ENCODE measurements at places on chromosomes 1 and 21.

GRCh38 chr1:241762713-241763339 is 85.2 kb upstream of the EXO1 start:
- no peak for DNase-seq

GRCh38 chr1:217072926-217073325 is 349.7 kb upstream of the ESRRG start:
- no peak for DNase-seq

DNA sequence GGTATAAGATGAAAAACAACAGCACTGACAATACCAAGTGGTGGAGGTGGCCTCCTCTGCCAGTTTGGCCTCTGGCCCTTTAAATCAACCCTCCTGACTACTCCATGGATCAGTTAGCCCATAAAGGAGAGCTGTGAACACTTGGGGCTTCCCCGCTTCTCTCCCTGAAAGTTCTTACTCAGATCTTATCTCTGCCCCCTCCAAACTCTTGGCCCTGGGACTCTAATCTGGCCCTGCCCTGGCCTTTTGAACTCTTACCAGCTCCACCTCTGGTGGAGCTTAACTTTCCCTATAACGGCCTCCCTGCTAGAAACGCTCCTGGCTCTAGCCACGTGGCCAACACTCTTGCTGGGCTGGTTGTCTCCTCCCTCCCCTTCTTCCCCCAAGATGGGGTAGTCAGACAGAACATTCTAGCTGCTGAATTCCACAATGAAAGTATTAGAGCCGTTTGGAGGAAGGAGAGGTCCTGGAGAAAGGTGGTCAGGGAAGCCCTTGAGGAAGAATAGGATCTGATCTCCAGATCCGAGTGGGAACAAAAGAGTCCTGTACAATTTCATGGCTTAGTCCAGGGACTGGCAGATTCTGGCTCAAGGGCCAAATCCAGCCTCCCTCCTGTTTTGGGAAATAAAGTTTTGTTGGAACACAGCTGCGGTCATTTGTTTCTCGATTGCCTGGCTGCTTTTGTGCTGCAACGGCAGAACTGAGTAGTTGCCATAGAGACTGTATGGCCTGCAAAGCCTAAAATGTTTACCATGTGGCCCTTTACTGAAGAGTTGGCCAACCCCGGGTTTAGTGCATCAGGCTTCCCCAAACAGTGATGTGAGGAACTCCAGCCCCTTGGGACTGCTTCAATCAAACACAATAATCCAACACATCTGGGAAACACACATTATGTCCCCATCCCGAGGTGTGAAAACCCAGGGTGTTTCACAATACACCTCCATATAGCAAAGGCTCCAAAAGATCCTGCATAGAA is 9.5 kb upstream of the PIGR start:
- no peak for DNase-seq

GRCh38 chr1:73106931-73107330 is 824.6 kb upstream of the NEGR1 start:
- no peak for DNase-seq

DNA sequence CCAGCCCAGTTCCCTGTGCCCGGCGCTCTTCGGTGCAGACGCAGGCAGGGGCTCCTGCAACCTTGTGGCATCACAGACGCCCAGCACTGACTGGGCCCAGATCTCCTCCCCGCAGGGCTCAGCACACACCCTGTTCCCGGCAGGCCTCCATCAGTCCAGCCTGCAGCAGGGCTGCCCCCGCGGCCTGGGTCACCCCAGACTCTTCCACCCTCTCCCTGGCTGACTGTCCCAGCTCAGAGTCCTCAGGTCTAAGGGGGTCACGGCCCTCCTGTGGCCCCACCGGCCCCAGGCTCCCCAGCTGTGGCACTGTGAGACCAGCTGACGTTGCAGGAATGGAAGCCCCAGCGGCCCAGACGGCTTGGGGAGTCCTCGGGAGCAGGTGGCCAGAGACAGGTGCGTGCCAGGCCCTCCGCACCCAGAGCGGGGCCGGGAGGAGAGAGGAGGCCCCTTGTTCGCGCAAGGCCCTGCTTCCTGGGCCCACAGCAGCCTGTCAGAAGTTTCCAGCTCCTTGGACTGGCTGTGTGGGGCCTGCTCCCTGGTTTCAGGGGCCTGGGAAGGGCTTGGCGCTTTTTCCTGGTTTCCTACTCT is 4.2 kb downstream of the B3GALT6 start:
- no peak for DNase-seq

- DNase-seq: no peak
These were observed 3.0 kb downstream of the RWDD3 start for GRCh38 chr1:95236784-95237575.
